Hepatocyte (in vitro differentiated cells): ENCODE measurements at places on chromosomes 4 and X. TPM values are rescaled to one million over a fixed set of nuclear protein-coding genes. Genes with fewer than 3 reads are reported as not detected.

- peak; percentile 47 for DNase-seq
- no peak overlapping the region for H3K4me3 ChIP-seq
- no peaks in the 10 kb centered on the region for H3K36me3 ChIP-seq
These were observed 149.3 kb downstream of the PALLD start for GRCh38 chr4:168646001-168646768.

GRCh38 chr4:67604029-67604381 is 45.5 kb downstream of the STAP1 start:
- no peaks in the 10 kb centered on the region for H3K36me3 ChIP-seq
- H3K27ac ChIP-seq: no peak overlapping the region
- no peak for DNase-seq
- no peak overlapping the region for H3K4me3 ChIP-seq

MUC7 gene
- total RNA-seq: not detected in 2 replicates

DRD5 gene
- not detected in 2 replicates for total RNA-seq

- peaks cover 12% of the 10 kb centered on the region for H3K4me1 ChIP-seq
- no peak for DNase-seq
- H3K27me3 ChIP-seq: no peaks in the 10 kb centered on the region
These were observed 122.4 kb downstream of the AASDH start for GRCh38 chr4:56264873-56265272.

GRCh38 chr4:7306021-7306965 is 114.0 kb downstream of the SORCS2 start:
- no peak overlapping the region for H3K4me3 ChIP-seq
- H3K27me3 ChIP-seq: no peaks in the 10 kb centered on the region
- H3K27ac ChIP-seq: no peak overlapping the region
- no peaks in the 10 kb centered on the region for H3K4me1 ChIP-seq

ADH7 gene
- not detected in 2 replicates for total RNA-seq

GRCh38 chr4:118962540-118962939 is 73.9 kb downstream of the SYNPO2 start:
- no peak overlapping the region for H3K27ac ChIP-seq
- DNase-seq: no peak
- H3K4me1 ChIP-seq: no peaks in the 10 kb centered on the region
- no peak overlapping the region for H3K4me3 ChIP-seq
- H3K27me3 ChIP-seq: no peaks in the 10 kb centered on the region
- H3K36me3 ChIP-seq: no peaks in the 10 kb centered on the region

DNA sequence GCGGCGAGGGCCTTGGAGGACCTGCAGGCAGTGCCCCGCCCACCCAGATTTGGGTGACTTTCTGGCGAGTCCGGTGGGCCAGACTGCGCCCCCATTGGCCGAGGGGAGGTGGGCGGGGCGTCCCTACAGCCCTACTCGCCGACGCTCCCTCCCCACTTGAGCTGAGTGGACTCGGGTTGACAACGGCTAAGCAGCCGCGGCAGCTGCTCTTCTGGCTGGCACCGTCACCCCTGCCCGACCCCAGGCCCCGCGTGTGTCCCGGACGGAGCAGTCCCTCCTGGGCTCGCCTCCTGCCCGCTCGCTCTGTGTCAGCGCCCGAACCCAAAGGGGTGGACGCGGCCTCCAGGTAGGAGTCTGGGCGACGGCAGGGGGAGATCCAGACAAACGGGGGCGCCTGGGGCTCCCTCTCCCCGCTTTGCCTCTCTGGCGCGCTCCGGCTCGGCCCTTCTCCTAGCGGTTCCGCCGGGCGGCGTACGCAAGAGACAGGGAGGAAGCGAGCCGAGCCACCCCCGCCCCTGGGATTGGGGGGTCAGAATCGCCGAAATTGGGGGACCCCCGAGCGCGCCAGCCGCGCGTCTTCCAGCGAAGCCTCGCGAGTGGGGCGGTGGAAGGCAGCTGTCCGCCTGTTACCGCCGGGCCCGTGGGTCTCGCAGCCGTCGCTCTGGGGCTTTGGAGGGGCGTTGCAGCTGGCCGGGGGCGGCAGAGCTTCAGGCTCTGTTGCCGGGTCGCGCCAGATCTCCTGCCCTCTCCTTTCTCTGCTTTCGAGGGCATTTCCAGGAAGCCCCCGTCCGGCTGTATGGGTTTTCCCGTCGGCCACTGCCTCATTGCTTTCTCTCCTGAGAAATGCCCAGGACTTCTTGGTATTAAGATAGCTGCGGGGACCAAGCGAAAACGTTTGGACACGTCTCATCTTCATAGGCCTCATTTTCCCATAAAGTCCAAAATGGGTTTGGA is 46.3 kb downstream of the STARD8 start:
- H3K4me1 ChIP-seq: no peaks in the 10 kb centered on the region
- no peak overlapping the region for H3K27ac ChIP-seq
- H3K36me3 ChIP-seq: no peaks in the 10 kb centered on the region
- DNase-seq: peak; percentile 71
- peak overlapping the region; percentile 39 for H3K4me3 ChIP-seq
- H3K27me3 ChIP-seq: no peaks in the 10 kb centered on the region

MAMLD1 gene
- total RNA-seq: 2.1 and 2.2 TPM in 2 replicates

GRCh38 chr4:47326025-47326424 is 137.5 kb downstream of the COMMD8 start:
- no peak overlapping the region for H3K4me3 ChIP-seq
- no peaks in the 10 kb centered on the region for H3K4me1 ChIP-seq
- H3K27ac ChIP-seq: no peak overlapping the region
- H3K36me3 ChIP-seq: no peaks in the 10 kb centered on the region
- H3K27me3 ChIP-seq: no peaks in the 10 kb centered on the region
- no peak for DNase-seq

DNA sequence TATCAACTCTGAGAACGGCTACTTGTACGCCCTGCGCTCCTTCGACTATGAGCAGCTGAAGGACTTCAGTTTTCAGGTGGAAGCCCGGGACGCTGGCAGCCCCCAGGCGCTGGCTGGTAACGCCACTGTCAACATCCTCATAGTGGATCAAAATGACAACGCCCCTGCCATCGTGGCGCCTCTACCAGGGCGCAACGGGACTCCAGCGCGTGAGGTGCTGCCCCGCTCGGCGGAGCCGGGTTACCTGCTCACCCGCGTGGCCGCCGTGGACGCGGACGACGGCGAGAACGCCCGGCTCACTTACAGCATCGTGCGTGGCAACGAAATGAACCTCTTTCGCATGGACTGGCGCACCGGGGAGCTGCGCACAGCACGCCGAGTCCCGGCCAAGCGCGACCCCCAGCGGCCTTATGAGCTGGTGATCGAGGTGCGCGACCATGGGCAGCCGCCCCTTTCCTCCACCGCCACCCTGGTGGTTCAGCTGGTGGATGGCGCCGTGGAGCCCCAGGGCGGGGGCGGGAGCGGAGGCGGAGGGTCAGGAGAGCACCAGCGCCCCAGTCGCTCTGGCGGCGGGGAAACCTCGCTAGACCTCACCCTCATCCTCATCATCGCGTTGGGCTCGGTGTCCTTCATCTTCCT is 2.7 kb downstream of the PCDH10 start:
- H3K4me1 ChIP-seq: no peaks in the 10 kb centered on the region
- peak overlapping the region; percentile 24 for H3K27ac ChIP-seq
- H3K36me3 ChIP-seq: no peaks in the 10 kb centered on the region
- peaks cover 63% of the 10 kb centered on the region for H3K27me3 ChIP-seq
- DNase-seq: peak; percentile 58

- H3K4me1 ChIP-seq: no peaks in the 10 kb centered on the region
- H3K4me3 ChIP-seq: no peak overlapping the region
- no peaks in the 10 kb centered on the region for H3K27me3 ChIP-seq
- H3K36me3 ChIP-seq: no peaks in the 10 kb centered on the region
- no peak for DNase-seq
- H3K27ac ChIP-seq: no peak overlapping the region
These were observed 50.5 kb upstream of the AMELX start for GRCh38 chrX:11242704-11243103.

- no peaks in the 10 kb centered on the region for H3K36me3 ChIP-seq
- H3K4me1 ChIP-seq: no peaks in the 10 kb centered on the region
- no peaks in the 10 kb centered on the region for H3K27me3 ChIP-seq
- H3K27ac ChIP-seq: no peak overlapping the region
- no peak for DNase-seq
These were observed 32.0 kb upstream of the FGF16 start for GRCh38 chrX:77415161-77415560.

FATE1 gene
- not detected in 2 replicates for total RNA-seq

TKTL1 gene
- not detected in 2 replicates for total RNA-seq

DNA sequence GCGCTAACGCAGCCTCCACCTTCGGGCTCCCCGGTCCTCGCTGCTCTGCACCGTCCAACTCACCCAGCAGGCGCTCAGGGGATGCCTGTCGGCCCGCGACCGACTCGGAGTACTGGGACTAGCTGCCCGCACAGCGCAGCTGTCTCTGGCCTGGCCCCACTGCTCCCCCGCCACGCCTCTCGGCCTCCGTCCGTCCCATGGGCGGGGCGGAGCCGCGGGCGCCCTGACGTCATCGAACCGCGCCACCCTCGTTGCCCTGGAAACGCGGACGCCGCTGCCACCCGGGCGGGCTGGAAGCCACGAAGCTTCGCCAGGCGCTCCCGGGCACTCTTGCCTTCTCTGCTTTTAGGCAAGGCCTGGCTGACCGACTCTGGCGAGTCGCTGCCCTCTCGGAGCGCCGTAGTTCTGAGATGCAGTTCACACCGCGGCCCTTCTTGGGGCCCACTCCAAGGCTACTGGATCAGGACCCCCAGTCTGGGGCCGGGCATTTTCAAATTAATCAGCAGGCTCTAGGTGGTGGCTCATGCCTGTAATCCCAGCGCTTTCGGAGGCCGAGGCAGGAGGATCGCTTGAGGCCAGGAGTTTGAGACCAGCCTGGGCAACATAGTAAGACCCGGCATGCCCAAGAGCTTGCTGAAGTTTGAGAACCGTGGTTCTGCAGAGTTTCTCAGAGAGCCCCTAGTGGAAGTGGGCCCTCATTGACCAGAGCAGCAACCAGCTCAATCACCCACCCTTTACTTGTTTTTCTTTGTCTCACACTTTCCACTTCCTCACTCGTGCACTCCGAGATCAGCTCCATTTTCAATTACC is 12.0 kb downstream of the ACOX3 start:
- peaks cover 6% of the 10 kb centered on the region for H3K4me1 ChIP-seq
- H3K36me3 ChIP-seq: no peaks in the 10 kb centered on the region
- H3K27me3 ChIP-seq: no peaks in the 10 kb centered on the region
- peak overlapping the region; percentile 78 for H3K27ac ChIP-seq
- H3K4me3 ChIP-seq: peak overlapping the region; percentile 65
- peak; percentile 96 for DNase-seq

PASD1 gene
- total RNA-seq: 0.24 TPM in 1 of 2 replicates, not detected in the other

GRCh38 chr4:93416344-93417128 is 412.0 kb upstream of the ATOH1 start:
- H3K27ac ChIP-seq: no peak overlapping the region
- H3K36me3 ChIP-seq: no peaks in the 10 kb centered on the region
- no peak for DNase-seq
- no peak overlapping the region for H3K4me3 ChIP-seq
- H3K27me3 ChIP-seq: no peaks in the 10 kb centered on the region
- no peaks in the 10 kb centered on the region for H3K4me1 ChIP-seq

NDUFA1 gene
- total RNA-seq: 68.3 and 84.4 TPM in 2 replicates

CXCL11 gene
- total RNA-seq: not detected in 2 replicates

DNA sequence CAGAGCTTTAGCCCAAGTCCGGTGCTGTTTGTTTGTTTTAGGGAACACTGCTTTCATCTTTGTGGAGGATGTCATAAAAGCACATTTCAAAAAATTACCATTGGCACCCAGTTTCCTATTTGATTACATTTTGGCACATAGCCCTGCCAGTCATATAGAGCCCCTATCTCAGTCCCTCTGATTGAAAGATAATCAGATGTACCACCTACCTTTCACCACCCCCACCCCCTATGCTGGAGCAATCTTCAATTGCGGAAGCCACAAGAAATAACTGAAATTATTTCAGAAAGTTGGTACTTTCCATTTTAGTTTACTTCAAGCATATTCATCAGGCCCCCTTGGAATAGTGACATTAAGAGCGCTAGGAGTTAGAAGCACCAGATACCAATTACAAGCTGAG is 136.7 kb upstream of the RPL34 start:
- no peaks in the 10 kb centered on the region for H3K4me1 ChIP-seq
- H3K4me3 ChIP-seq: no peak overlapping the region
- DNase-seq: no peak
- no peaks in the 10 kb centered on the region for H3K36me3 ChIP-seq
- H3K27ac ChIP-seq: no peak overlapping the region

CLNK gene
- total RNA-seq: not detected in 2 replicates

ATP10D gene
- total RNA-seq: 14.6 and 14.7 TPM in 2 replicates

GRCh38 chrX:120464411-120464810 is 4.7 kb downstream of the LAMP2 start:
- no peaks in the 10 kb centered on the region for H3K36me3 ChIP-seq
- H3K27ac ChIP-seq: no peak overlapping the region
- peaks cover 9% of the 10 kb centered on the region for H3K4me1 ChIP-seq
- H3K4me3 ChIP-seq: no peak overlapping the region
- H3K27me3 ChIP-seq: no peaks in the 10 kb centered on the region

PKD2 gene
- 32.3 and 36.7 TPM in 2 replicates for total RNA-seq

SMR3B gene
- total RNA-seq: not detected in 2 replicates

GRCh38 chr4:25330905-25331808 is 18.6 kb downstream of the ZCCHC4 start:
- no peak overlapping the region for H3K27ac ChIP-seq
- no peaks in the 10 kb centered on the region for H3K4me1 ChIP-seq
- no peak overlapping the region for H3K4me3 ChIP-seq
- no peak for DNase-seq
- H3K27me3 ChIP-seq: no peaks in the 10 kb centered on the region
- H3K36me3 ChIP-seq: no peaks in the 10 kb centered on the region

AMTN gene
- total RNA-seq: not detected in 2 replicates

DNA sequence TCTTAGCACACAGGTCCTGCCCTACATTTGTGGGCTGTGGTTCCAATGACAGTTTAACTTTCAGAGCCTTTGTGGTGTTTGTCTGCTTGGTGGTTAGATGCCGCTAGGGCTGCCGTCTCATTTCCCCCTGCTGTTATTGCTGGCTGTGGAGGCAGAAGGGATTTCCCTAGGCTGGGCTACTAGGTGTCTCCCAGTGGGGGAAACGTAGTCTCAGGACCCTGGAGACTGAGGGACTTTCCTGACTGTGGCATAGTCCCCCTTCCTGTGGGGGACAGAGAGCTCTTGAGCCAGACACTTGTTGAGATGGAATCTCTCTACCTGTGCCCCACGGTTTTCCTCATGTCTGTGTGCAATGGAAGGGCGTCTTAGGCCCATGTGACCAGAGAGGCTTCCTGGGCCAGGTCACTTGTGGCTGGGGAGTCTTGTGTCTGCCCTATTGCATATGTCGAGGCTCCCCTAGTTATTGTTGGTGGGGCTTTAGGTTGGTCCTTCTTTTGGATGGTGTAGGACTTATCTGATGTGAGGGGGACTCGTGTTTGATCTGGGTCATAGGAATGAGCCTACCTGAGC is 68.2 kb downstream of the ARHGAP10 start:
- no peaks in the 10 kb centered on the region for H3K27me3 ChIP-seq
- H3K4me1 ChIP-seq: peaks cover 3% of the 10 kb centered on the region
- H3K27ac ChIP-seq: no peak overlapping the region
- no peak for DNase-seq
- no peak overlapping the region for H3K4me3 ChIP-seq

AMER1 gene
- total RNA-seq: 6.3 TPM in 2 replicates

GRCh38 chr4:33088713-33089112 is 2368.5 kb downstream of the PCDH7 start:
- no peaks in the 10 kb centered on the region for H3K27me3 ChIP-seq
- no peak overlapping the region for H3K4me3 ChIP-seq
- DNase-seq: no peak
- H3K4me1 ChIP-seq: no peaks in the 10 kb centered on the region
- H3K27ac ChIP-seq: no peak overlapping the region
- no peaks in the 10 kb centered on the region for H3K36me3 ChIP-seq
